ENCODE measurements at places on chromosomes 16 and 17. TPM values are rescaled to one million over a fixed set of nuclear protein-coding genes. Genes with fewer than 3 reads are reported as not detected.

Gene PRSS22
- total RNA-seq, result not detected

Gene TEX19
- total RNA-seq, result not detected

Gene KRTAP9-2
- not detected for total RNA-seq

Gene TMEM235
- total RNA-seq, result 0.21 TPM

Gene CDH5
- total RNA-seq, result 512 TPM

Gene TPSB2
- not detected for total RNA-seq

Gene ACSM2A
- not detected for total RNA-seq

Gene VMO1
- total RNA-seq, result 0.32 TPM

Gene HBQ1
- 1.5 TPM for total RNA-seq

Gene PRSS27
- total RNA-seq, result 0.07 TPM

Gene HCRT
- not detected for total RNA-seq

DNA sequence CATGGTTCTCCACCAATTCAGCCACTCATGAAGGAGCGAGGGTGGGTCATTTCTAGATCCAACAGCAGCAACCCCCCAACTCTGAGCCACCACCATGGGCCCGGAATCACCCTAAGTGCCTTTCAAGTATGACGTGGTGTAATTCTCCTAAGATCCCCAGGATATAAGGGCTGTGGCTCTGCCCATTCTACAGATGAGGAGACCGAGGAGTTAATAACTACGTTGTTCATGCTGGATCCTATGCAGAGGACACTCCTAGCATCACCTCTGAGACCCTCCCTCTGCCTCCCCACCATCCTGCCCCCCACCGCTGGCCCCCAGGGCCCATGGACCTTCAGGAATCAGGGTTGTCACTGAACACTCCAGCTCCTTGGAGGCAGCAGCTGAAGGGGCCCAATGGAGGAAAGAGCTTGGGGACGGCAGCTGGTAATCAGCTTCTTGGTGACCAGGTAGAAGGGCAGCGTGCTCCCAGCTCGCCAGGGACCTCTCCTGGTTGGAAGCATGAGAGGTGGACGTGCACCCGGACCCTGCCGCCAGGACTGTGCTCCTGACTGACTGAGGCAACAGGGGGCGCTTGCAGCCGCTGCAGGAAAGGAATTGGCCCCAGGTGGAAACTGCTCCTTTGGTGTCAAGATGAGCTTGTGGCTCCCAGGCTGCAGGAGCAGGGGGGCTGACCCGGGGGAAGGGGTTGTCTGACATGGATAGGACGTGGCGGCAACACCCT, 28.2 kb upstream of the CACNG1 start:
- no peak for DNase-seq

GRCh38 chr17:5437721-5438317, 1.1 kb downstream of the C1QBP start:
- DNase-seq, result no peak

GRCh38 chr17:50842506-50843149, 7.2 kb downstream of the WFIKKN2 start:
- DNase-seq, result no peak

DNA sequence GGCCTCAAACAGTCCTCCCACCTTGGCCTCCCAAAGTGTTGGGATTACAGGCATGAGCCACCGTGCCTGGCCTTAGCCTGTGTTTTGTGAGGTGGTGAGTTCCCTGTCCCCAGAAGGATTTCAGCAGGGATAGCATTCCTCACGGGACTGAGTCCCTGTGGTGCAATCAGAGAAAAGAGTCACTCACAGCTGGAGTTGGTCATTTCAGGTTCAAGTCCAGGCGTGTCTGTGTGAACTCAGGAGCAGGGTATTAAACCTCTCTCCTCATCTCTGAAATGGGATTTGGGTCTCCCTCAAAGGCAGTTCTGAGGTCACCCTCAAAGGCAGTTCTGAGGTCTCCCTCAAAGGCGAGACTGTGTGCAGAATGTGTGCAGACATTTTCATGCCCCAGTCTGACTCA, 28.6 kb downstream of the NPTX1 start:
- DNase-seq, result no peak

DNA sequence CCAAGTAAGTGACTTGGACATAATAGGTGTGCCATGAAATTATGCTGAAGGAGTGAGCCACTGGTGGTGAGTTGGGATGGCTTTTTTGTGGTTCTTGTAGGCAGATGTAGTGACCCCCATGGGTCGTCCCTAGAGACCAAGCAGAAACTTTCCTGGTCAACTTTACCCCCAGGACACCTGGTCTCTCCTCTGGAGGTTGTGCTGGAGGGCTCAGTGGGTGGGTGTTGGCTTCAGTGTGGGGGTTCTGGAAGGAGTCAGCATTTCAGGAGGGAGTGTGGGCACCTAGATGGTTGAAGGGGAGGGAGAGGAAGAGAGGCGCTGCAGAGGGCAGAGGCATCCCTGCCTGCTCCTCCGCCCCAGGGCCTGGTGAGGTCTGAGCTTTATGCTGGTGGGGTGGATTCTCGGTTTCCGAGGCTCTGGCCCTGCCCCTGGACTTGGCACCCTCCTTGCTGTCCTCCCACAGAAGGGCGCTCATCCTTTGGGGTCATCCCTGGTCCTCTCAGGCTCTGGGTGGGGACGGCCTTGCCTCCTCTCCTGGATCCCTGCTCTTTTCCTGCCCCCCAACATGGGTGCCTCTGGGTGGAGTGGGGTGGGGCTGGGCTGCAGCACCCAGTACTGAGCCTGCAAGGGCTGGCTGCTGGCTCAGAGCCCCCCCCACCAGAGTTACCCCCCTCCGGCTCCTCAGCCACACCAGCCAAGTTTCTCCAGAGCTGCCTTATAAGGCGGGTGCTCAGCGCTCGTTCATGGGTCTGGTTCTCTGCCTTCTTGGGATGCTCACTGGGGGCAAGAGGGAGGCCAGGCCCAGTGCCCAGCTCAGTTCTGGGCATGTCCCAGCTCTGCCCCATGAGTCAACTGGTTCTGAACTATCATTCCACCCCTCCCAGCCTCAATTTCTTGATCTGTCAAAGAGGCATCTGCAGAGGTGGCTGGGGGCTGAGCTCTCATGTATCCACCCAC, 266.8 kb downstream of the SEC14L1 start:
- no peak for DNase-seq

GRCh38 chr17:34366529-34367107, 3.6 kb upstream of the CCL1 start:
- no peak for DNase-seq

- DNase-seq, result no peak
Measured at GRCh38 chr17:64938925-64939474, 19.7 kb upstream of the LRRC37A3 start.

DNA sequence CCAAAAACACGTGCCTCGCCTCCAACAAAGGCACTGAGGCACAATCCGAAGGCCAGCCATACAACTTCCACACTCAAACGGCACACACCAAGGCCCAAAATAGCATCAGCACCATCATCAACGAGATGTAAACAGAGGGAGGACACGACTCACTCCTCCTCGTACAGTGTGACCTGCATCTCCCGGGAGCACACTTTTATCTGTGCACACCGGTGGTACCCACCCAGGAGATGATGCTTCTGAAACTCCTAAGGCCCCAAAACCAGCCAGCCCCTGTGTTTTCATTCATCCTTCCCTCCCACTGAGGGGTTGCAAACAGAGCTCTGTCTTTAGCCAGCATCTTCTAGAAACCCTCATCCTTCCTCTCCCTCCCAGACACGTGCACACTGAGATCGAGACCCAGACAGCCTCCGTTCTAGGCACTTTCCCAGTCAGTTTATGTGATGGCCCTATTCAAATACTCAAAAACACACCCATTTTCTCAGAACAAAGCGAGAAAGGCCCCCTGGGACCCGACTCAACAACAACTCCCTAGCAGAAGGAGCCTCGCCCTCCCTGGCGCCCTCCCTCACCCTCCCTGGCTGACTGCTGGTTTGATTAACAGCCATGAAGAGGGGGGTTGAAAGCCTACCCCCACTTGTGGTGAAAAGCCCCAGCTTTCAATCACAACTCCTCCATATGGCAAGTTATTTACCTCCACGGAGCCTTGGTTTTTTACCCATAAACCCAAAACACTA, 76.3 kb downstream of the GAS7 start:
- no peak for DNase-seq

- no peak for DNase-seq
Measured at GRCh38 chr17:28725660-28726225, 290 bp downstream of the TLCD1 start.

GRCh38 chr17:43599046-43599395, 52.9 kb upstream of the ETV4 start:
- DNase-seq, result no peak

- DNase-seq, result no peak
Measured at GRCh38 chr17:76700270-76700616, 10.5 kb downstream of the MXRA7 start.

DNA sequence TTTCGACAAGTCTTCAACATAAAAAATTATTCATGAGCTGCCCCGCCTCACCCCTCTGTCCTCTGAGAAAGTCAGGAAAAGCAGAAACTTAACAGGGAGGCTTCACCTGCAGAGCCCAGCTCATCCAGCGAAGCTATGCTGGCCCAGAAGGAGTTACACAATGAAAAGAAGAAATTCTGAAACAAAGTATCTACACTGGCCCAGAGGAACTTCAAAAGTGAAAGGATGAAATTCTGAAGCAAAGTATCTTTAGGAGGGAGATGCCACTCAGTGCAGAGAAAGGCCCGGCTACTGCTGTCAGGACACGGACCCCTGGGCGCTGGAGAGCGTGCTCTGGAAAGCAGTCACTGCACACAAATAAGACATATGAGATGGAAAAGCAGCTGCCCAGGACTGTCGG, 1.6 kb downstream of the GALNS start:
- no peak for DNase-seq

GRCh38 chr16:46929378-46930332, 43.8 kb downstream of the DNAJA2 start:
- no peak for DNase-seq

- no peak for DNase-seq
Measured at GRCh38 chr17:44926821-44927525, 11.7 kb upstream of the GFAP start.

GRCh38 chr16:2854700-2855309, 3.2 kb downstream of the PRSS22 start:
- no peak for DNase-seq

DNA sequence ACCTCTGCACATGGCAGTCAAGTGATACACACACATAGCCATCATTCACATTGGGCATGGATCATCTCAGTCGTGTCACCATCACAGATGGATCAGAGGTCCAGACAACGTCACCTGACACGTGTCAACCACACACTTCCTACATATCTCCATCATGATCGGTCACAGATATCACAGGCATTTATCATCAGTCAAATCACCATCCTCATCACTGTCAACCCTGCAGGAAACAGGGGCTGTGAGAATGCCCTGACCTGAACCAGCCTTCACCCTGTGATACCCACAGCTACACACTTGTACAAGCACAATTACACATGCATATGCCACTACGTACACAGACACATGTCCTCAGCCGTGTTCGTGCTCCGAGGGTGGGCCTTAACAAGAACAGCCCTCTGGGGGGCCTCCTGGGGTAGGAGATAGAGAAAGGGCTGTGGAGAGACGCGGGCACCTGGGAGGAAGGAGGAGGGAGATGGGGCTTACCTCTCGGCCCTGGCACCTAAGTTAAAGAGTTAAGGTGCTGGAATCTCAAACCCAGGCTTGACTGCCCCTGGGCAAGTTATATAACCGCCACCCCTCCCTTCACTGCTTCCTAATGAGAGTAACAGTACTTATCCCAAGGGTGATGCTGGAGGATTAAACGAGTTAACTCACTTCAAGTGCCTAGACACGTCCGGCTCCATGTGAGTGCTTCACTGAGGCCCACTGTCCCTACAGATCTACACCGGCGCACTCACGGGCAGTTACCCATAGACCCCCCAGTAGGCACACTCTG, 1.1 kb downstream of the SLC12A4 start:
- no peak for DNase-seq

- DNase-seq, result no peak
Measured at GRCh38 chr17:29581583-29582253, 7.7 kb downstream of the GIT1 start.

- no peak for DNase-seq
Measured at GRCh38 chr16:88384222-88385111, 1.7 kb downstream of the ZNF469 start.

- DNase-seq, result no peak
Measured at GRCh38 chr16:19928432-19928831, 43.8 kb upstream of the GPRC5B start.

GRCh38 chr17:39101091-39101490, 50.3 kb downstream of the PLXDC1 start:
- no peak for DNase-seq

GRCh38 chr17:29619251-29619650, 3.5 kb downstream of the CORO6 start:
- DNase-seq, result no peak

- DNase-seq, result no peak
Measured at GRCh38 chr16:1676661-1677060, 1.4 kb upstream of the JPT2 start.

- peak; percentile 26 for DNase-seq
Measured at GRCh38 chr16:72467157-72467759, 295.3 kb upstream of the PMFBP1 start.

- no peak for DNase-seq
Measured at GRCh38 chr17:33520426-33521330, 227.6 kb upstream of the ASIC2 start.

GRCh38 chr16:10990378-10990777, 46.0 kb downstream of the CLEC16A start:
- DNase-seq, result no peak

DNA sequence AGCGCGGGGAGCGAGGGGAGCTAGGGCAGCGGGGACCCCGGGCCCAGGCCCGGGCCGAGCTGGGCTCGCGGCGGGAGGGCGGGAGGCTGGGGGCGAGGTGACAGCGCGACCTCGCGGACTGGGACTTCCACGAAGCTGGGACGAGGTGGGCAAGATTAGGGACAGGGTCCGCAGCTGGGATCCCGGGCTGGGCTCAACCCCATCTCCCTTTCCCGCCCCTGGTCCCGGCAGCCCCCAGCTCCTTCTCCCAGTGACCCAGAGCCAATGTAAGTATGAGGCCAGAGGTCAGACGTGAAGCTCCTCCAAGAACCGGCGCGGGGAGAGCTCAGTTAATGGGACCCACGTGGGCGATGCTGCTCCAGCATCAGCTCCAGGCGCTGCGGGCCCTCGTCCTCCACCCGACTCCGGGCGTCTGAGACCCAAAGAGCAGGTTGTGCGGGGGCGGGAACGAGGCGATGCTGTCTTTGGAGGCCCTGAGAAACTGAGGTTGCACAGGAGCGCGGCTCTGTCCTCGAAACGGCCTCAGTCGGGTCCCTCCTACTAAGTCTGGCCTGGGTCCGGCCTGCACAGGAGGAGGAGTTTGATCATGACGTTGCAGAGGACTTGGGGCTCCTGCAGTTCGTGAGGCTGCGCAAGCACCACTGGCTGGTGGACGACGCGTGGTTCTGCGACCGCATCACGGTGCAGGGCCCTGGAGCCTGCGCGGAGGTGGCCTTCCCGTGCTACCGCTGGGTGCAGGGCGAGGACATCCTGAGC, 585 bp downstream of the ALOX12 start:
- no peak for DNase-seq

DNA sequence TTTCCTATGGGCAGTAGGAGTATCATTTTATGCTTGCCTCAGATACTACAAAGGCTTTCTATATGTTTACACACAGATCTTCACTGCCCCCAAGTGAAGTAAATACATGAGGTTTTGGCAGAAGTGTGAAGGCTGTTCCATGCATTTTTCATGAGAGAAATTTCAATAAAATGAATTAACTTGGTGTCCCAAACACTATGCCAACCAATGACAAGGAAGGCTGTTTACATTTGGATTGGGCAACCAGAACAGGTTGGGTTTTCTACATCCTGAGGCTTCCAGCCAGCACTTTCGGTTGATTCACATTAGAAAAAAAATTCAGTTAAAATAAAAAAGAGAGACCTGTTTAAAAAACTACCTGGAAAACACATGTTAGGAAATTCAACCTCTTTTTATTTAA, 625.4 kb downstream of the KCNJ2 start:
- no peak for DNase-seq

Data from pulmonary artery endothelial cell (primary cell).